ENCODE measurements at places on chromosomes 11 and 22.

- no peak for DNase-seq
Observed at GRCh38 chr11:78840623-78841022, 266.0 kb upstream of the NARS2 start.

- DNase-seq = no peak
Observed at GRCh38 chr11:119155733-119156492, 7.1 kb downstream of the ABCG4 start.

- DNase-seq = no peak
Observed at GRCh38 chr22:42275970-42276369, 5.5 kb upstream of the TCF20 start.

GRCh38 chr11:86244063-86244521, 461 bp upstream of the EED start:
- DNase-seq = no peak

DNA sequence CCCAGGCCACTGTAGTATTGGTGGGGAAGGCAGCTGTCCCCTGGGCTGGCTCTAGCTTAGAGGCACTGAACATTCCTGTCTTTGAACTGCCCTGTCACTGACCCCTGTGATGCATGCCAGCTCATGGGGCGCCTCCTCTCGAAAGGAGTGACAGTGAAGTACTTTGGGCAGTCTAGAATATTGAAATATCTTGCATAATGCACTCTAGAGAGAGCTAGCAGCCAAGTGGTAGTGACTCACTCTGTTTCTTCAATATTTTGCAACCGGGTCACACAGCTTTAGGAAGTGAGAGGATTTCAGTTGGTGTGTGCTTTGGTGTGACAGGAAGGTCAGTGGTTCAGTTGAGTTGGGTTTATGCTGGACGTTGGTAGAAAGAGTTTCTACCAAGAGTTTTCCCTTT, 35.5 kb upstream of the ST14 start:
- DNase-seq = peak; percentile 78

GRCh38 chr11:2801711-2802388, 83.7 kb downstream of the CDKN1C start:
- DNase-seq = no peak

DNA sequence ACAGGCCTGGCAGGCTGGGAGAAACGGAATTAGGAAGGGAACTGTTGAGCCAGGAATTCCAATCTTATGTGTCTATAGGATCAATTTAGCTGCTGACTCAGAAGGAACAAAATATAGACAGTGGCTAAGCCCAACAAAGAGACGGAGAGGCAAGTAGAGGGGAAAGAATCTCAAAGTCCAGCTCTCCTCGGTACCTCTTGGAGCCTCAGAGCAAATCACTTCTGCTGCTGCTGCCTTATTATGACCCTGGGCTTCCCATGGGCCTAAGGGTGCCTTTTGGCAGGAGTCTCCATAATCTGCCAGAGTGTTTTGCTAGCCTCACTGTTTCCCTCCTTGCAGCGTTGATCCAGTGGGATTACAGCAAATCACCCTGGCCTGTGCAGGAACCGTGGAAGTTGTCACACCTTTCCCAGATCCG, 31.7 kb downstream of the PAX6 start:
- peak; percentile 72 for DNase-seq

- DNase-seq = no peak
Observed at GRCh38 chr22:27433099-27433498, 368.5 kb downstream of the MN1 start.

DNA sequence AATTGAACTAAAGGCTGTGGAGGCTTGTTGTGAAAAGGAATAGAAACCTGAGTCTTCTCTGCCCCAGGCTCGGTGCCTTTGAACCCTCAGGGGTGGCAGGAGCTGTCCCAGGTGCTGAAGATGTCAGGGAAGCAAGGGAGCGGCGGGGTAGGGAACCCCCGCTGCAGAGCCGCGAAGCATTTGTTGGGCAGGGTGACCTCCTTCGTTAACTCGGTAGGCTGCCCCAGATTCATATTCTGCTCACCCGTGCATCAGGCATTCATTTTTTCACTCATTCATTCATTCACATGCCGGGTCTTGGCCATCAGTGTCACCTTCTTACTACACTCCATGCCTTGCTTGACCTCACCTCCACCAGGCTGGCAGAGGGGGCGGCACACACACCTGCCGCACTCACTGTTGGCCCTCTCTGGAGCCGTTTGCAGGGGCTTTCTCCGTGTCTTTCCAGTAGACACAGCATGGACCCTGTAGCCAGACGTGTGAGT, 618.9 kb downstream of the BRD1 start:
- DNase-seq = no peak

DNA sequence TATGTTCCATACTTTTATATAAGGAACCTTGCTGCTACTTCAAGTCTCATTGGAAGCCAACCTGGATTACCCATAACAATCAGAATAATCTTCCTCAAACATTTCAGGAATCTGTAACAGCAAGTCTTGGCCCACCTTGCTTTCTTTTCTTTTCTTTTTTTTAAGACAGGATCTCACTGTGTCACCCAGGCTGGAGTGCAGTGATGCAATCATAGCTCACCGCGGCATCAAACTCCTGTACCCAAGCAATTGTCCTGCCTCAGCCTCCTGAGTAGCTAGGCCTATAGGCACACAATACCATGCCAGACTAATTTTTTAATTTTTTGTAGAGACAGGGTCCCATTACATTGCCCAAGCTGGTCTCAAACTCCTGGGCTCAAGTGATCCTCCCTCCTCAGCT, 29.3 kb upstream of the PRDM10 start:
- DNase-seq = no peak

GRCh38 chr11:34523053-34523452, 9.5 kb upstream of the ELF5 start:
- no peak for DNase-seq

DNA sequence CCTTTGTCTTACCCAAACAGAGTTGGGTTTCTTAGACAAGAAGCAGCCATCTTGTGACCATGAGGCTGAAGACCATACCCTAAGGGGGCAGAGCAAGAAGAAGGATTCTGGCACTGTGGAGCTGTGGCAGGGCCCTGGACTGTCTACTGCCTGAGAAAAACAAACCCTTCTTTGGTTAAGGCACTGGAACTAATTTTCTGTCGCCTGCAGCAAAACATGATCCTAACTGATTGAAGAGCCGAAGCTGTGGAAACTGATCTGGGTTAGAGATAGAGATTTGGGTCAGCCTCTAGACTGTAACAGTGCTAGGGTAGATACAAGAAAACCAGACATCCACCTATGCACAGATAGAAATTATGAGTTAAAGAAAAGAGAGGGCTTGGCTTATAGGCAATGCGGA, 11.3 kb upstream of the ACER3 start:
- DNase-seq = no peak

DNA sequence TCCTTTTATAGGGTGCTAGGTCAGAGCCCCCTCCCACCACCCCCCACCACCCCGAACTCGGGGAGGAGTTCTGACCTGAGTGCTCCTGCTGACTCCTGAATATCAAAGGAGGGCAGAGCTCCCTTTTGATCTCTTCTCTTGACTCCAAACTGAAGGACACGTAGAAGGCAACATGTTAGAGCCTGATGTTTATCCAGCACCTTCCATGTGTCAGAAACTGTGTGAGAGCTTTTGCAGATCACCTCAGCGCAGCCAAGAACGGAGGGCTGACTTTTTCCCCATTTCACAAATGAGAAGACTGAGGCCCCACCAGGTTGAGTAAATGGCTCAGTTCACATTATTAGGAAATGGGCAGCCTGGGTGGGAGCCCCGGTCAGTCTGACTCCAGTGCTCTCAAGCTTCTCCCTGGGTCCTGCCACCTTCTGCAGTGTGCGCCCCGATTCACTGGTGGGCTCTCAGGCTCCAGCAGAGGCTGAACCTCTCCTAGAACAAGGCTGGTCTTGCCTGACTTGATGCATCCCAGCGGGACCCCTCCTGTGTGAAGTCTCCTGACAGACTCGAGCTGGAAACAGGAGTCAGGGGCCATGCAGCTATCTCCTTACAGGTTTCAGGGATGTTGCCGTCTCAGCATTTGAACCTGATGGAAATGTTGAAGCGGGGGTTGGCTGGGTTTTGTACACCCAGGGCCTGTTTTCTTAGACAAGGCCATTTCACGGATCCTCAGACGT, 98.5 kb downstream of the TSPAN18 start:
- no peak for DNase-seq

DNA sequence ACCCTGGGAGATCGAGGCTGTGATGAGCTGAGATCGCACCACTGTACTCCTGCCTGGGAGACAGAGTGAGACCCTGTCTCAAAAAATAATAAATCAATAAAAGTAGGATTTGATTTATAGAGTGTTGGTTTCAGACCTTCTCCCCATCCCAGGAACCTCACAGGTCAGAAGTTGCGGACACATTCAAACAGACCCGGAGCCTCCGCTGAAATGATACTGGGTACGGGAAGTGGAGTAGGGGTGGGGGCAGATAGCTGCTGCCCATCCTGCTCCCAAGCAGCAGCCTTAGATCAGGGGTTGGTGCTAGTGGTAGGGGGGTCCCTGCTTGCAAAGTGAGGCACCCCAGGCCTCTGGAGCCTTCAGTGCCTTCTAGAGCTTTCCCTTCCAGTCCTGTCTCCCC, 7.8 kb downstream of the PRDM11 start:
- no peak for DNase-seq

GRCh38 chr11:69402251-69402887, 79.1 kb upstream of the LINC01488 start:
- DNase-seq = no peak

All from astrocyte of the spinal cord (primary cell).